ENCODE measurements at places on chromosomes 2 and 18.

- DNase-seq, result no peak
Measured at GRCh38 chr2:153101187-153101586, 377.4 kb downstream of the RPRM start.

GRCh38 chr2:56182420-56182819 lies 1.4 kb upstream of the CCDC85A start:
- no peak for DNase-seq

DNA sequence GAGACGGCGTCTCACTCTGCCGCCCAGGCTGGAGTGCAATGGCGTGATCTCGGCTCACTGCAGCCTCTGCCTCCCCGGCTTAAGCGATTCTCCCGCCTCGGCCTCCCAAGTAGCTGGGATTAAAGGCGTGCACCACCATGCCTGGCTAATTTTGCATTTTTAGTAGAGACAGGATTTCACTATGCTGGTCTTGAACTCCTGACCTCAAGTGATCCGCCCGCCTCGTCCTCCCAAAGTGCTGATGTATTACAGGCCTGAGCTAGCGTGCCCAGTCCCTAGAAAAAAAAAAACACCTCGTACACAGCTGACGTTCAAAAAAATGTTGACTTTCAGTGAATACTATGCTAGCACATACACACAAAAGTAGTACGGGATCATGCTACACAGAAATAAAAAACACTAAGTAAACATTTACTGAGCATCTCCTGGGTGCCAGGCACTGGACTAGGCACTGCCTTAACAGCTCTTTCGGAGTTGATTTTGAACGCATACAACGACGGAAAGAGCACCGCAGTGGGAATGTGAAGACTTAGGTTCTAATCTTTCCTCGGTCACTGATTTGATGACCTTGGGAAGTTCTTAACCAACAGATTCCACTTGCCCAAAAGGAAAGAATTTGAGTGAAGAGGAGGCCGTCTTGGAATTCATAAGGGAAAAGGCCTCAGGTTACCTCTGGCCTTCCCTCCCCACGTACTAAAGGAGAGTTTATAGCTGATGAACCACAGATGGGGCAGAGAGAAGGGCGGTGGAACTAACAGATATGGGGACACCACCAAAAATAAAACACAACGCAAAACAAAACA lies 1.1 kb downstream of the DNAJC27 start:
- DNase-seq, result no peak

DNA sequence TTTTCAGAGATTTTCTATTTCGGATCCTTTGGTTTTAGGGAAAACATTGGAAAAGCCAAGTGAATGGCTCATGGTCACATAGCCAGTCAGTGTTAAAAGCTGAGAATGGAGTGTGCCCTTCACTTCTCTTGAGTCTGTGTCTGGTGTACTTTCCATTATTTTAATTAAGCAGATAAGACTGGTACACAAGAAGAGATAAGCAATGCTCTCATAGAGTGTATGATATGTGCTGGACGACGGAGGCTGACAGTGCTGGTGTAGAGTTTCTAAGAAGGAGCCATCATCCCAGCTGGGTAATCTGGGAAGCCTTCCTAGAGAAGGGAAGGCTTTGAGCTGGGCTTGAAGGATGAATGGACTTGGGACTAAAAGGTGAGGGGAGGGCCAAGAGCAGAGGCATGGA lies 93.3 kb downstream of the SPTBN1 start:
- no peak for DNase-seq

- DNase-seq, result no peak
Measured at GRCh38 chr2:61463769-61464475, 7.0 kb downstream of the USP34 start.

DNA sequence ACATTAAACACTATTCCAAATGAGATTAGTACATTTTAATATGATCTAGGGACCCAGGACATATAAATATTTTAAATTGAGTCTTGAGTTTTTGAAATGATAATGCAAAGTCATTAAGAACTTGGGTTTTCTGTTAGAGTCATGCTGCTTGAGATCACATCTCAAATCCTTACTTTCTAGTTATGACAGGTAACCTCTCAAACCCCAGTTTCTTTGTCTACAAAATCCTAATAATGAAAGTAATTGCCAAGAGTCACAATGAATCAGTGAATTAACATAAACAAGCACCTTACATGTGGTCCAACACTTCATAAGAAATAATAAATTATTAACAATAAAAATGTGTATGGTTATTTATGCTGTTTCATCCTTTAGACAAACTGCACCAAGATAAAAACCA lies 607.6 kb downstream of the LRP1B start:
- DNase-seq, result no peak

DNA sequence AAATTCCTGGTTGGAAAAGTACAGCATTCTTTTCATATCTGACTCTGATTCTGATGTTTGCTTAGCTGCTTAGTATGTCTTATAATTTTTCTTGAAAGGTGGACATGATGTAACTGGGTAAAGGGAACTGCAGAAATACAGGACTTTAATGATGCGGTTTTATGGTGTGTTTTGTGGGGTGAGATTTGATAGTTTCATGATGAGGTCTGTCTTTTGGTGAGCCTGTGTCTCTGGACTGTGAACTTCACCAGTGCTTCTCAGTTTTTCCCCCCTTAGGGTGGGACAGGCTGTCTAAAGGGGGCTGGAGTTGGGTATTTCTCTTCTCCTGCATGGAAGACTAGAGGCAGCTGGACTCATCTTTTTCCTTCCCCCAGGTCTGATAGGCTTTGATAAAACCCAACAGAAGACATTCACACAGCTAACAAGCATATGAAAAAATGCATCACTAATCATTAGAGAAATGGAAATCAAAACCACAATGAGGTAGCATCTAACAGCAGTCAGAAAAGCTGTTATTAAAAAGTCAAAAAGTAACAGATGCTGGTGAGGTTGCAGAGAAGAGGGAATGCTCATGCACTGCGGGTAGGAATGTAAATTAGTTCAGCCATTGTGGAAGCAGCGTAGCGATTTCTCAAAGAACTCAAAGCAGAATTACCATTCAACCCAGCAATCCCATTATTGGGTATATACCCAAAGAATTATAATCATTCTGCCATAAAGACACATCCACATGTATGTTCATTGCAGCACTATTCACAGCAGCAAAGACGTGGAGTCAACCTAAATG lies 77.6 kb downstream of the EPC2 start:
- DNase-seq, result no peak

GRCh38 chr2:47422016-47422415 lies 19.1 kb downstream of the MSH2 start:
- DNase-seq, result no peak

DNA sequence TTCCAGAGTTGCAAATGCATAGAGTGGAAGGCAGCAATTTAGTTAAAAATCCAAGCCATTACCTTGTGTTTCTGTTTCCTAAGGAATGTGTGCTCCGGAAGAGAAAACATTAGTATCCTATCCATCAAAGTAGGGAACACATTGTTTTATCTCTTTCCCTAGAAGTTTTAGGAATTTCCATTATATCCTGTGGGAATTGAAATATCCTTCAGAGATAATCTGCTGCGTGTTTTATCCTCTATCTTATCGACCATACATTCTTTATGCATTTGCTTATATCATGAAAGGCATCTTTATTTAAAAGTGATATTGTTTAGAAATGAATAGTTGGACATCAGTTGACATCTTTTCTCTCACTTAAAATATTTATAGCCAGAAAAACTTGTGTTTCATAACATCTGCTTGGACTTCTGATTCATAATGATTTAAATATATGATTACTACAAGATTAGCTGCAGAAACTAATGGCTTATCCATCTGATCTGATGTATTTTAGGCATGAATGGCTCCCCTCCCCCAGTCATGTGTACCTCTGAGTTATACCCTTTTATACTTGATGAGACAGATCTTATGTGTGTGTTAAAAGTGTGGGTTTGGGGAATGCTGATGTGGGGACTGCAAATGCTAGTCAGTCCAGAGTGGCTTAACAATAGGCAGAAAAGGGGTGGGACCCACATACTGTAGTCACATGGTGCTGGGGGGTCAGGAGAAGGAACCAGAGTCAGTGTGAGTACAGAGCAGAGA lies 136.2 kb upstream of the ARHGAP28 start:
- no peak for DNase-seq

DNA sequence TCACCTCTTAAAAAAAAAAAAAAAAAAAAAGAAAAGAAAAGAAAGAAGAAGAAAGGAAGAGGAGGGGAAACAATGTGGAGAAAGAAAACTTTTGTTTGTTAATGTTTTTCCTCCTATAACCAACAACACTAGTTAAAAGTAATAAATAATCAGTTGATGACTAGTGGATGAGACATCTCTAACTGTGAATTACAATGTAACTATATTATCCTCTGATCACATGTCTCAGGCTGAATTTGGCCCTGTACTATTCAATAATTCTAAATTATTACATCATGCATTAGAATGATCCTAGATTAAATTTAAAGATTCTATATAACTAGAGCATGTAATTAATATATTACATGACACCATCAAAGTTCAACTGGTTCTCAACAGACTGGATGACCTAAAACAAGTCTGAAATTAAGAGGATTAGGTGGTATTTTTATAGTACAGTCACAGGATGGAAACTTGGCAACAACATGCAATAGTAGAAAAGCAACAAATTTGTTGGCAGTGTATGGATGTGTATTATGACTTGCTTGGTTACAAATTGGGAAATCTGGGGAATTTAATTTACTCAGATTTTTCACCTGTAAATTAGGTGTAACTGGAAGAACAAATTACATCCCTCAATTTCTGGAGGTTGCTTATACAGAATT lies 269.3 kb upstream of the SETBP1 start:
- DNase-seq, result no peak

GRCh38 chr2:227443889-227444568 lies 27.9 kb upstream of the AGFG1 start:
- no peak for DNase-seq

- no peak for DNase-seq
Measured at GRCh38 chr18:48531908-48532307, 6.9 kb upstream of the CTIF start.

DNA sequence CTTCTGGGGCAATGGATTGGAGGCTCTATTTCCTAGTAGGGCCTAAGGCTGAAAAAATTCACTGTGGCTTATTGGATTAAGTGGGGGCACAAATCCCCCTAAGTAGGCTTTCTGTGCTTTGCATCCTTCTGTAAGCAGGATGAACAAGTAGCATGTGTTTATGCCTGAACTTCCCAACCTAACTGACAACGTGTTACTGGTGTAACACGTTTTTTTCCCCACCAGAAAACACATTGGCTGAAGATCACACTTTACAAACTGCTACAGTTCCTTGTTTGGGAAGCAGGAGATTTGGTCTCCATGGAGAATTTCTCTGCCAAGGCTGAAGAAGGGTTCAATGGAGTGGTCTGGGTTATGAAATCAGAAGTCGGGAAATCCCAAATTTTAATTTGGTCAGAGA lies 7.2 kb upstream of the ITGA6 start:
- no peak for DNase-seq

- DNase-seq, result no peak
Measured at GRCh38 chr2:184610891-184611290, 12.6 kb downstream of the ZNF804A start.

- DNase-seq, result no peak
Measured at GRCh38 chr2:10129490-10129889, 7.0 kb downstream of the RRM2 start.

GRCh38 chr2:164178835-164179465 lies 442.3 kb downstream of the GRB14 start:
- no peak for DNase-seq
